Myocyte (in vitro differentiated cells): ENCODE measurements at places on chromosomes 16 and 17.
A peak's percentile ranks its signal among the peaks of the same experiment; 100 is the strongest.

DNA sequence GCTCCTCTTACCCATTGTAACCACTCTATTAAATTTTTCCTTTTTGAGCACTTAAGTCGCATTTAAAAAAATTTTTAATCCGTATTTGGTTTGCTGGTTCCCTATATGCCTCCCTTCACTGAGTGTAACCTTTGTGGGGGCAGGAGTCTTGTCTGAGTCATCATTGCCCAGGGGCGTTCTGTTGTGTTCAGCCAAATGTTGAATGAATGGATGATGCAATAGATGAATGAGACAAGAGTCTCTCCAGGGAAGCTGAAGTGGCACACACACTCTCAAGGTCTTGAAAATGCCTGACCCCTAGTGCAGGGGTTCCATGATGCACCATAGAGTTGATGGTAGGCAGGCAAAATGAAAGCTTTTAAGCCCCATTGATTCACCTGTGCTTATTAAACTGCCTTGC, 123.0 kb upstream of the RBFOX1 start:
- no peak for DNase-seq

GRCh38 chr16:84732674-84733352, 33.0 kb downstream of the USP10 start:
- DNase-seq, result no peak

DNA sequence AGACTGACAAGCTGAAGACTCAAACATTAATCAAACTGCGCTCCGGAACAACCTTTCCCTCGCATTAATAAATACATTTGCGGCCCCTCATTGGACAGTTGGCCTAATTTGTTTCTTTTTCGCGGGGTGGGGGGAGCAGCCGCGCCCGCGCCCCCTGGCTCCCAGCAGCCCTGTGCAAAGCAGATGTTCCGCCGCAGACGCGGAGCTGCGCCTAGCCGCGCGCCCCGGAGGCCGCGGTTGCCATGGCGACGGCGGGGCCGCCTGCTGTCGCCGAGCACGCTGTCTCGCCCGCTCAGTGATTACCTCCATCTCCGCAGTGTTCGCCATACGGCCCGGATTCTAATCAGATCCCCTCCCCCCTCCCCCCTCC, 25.5 kb downstream of the COPZ2 start:
- DNase-seq, result no peak

DNA sequence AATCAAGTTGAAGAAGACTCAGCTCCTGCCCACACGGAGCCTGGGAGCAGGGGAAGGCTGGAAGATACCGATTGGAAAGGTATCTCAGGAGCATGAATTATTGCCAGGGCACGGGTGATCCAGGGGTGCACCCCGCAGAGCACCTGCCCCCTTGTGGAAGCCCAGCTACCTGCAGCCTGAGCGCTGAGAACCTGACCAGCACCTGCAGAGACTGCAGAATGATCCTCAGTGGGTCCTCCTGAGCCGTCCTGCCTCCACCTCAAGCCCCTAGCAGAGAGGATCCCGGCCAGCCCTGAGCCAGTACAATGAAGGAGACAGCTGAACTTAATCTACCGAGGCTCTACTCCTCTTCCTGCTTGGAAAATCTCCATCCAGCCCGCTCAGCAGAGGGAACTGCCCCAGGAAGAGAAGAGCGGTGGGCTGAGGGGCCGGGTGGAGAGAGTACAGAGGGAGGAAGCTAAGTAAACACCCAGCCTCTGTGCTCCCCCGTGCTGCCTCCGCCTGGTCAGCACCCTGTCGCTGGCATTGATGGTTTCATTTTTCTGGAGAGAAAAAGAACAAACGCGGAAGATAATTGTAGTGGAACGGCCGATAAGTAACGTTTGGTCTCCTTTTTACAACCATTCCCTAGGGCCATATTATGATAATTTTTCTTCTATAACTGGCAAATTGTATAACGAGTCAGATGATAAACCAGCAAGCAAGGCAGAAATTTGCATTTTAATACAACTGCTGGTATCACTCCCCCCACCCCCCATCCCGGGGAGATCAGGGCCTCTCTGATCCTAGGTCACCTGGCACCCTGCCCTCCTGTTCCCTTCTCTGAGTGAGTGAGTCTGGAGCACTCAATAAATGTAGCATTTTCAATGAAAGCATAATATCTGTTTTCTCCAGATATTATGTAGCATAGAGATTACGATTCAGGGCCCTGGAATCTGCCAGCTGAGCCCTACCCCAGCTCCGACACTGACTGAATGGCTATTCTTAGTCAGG, 204.5 kb upstream of the RPL38 start:
- no peak for DNase-seq

DNA sequence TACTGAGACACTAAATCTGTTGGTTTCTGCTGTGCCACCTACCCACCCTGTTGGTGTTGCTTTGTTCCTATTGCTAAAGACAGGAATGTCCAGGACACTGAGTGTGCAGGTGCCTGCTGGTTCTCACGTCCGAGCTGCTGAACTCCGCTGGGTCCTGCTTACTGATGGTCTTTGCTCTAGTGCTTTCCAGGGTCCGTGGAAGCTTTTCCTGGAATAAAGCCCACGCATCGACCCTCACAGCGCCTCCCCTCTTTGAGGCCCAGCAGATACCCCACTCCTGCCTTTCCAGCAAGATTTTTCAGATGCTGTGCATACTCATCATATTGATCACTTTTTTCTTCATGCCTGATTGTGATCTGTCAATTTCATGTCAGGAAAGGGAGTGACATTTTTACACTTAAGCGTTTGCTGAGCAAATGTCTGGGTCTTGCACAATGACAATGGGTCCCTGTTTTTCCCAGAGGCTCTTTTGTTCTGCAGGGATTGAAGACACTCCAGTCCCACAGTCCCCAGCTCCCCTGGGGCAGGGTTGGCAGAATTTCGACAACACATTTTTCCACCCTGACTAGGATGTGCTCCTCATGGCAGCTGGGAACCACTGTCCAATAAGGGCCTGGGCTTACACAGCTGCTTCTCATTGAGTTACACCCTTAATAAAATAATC, 14.6 kb downstream of the STH start:
- DNase-seq, result peak; percentile 69

GRCh38 chr17:36529121-36529520, 5.5 kb downstream of the MYO19 start:
- peak; percentile 26 for DNase-seq

GRCh38 chr16:27439271-27440018, 37.5 kb downstream of the IL21R start:
- no peak for DNase-seq

- peak; percentile 66 for DNase-seq
These were observed 14.6 kb downstream of the CRISPLD2 start for GRCh38 chr16:84834403-84834772.

- DNase-seq, result no peak
These were observed 33.3 kb upstream of the DLX4 start for GRCh38 chr17:49935526-49936210.

DNA sequence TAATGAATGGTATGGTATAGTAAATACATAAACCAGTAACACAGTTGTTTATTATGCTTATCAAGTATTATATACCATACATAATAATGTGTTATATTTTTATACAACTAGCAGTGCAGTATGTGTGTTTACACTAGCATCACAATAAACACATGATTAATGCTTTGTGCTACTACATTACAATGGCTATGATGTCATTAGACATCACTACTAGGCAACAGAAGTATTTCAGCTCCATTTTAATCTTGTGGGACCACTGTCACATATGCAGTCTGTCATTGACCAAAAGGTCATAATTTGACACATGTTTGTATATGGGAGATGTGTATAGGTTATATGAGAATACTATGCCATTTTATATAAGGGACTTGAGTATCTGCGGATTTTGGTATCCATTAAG, 32.7 kb downstream of the TRIM37 start:
- no peak for DNase-seq

GRCh38 chr17:35460354-35460851, 11.8 kb upstream of the SLFN13 start:
- DNase-seq, result no peak

GRCh38 chr17:55606488-55606815, 95.2 kb upstream of the SMIM36 start:
- DNase-seq, result peak; percentile 98
